Activated CD4-positive, alpha-beta T cell treated with anti-CD3 and anti-CD28 coated beads for 1 hour (primary cell): ENCODE measurements at places on chromosomes 2 and 18.

GRCh38 chr2:28970464-28971160 lies 10.5 kb upstream of the TOGARAM2 start:
- DNase-seq: no peak

GRCh38 chr2:86011449-86011941 lies 94.2 kb downstream of the POLR1A start:
- no peak for DNase-seq

DNA sequence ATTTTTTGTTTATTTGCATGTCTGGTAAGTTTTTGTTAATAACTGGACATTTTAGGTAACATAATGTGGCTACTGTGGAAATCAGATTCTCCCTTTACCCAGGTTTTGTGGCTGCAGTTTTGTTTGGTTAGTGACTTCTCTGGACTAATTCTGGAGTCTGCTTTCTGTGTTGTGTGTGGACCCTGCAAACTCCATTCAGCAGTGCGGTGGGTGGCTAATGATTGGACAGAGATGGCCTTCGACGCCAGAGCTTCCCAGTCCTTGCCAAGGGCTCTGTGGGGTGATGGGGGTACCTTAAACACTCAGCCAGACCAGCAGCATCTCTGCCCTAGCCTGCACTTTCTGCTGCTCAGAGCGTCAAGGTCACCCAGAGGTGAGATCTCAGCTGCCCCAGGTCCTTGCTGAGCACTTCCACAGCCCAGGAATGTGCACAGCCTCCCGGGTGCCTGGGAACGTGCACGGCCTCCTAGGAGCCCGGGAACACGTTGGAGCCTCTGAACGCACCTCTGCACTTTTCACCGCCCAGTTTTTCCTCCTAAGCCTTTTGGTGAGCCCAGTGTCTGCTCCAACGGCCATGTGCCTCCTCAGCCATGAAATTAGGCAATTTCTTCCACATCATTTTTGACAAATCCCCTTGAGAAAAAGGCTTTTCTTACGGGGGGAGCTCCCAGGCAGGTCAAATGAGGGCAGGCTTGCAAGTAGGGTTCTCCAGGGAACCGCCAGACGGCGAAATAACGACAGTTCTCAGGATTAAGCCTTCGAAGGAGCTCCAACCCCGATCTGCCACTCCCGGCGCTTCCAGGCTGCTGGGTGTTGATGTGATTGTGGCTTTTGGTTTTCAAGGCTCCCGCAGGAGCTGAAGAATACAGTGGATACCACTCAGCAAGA lies 35.2 kb upstream of the KLF11 start:
- DNase-seq: no peak

DNA sequence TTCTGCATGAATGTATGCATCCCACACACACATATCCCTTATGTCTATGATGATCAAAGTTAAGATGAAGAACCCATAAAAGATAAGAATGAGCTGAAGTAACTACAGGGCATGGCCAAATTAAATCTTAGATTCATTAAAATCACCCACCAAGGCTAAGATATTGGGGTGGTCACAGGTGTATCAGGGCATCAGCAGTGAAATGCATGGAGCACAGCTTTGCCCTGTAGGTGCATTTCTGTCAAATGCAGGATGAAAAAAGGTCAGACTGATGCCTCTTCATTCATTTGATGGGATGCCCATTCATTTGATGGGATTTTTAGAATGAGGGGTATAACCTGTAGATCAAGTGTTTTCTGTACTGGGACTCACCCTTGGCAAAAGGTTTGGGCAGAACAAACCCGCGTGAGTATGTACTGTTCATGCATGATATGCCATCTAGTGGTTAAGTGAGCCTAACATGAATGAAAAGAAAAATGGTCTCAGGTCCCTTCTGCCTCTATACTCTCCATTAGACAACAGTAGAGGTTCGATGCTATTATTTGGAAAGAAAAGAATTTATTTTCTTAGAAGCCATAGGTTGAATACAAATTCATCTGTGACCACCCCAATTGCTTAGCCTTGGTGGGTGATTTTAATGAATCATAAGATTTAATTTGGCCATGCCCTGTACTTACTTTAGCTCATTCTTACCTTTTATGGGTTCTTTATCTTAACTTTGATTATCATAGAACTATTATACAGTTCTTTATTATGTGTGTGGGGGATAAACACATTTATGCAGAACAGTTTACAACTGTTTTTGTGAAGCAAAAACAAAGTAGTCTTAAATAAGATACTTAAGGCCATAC lies 43.2 kb upstream of the NOSTRIN start:
- DNase-seq: no peak

- DNase-seq: no peak
These were observed 364.8 kb downstream of the TNS1 start for GRCh38 chr2:217638031-217638430.

DNA sequence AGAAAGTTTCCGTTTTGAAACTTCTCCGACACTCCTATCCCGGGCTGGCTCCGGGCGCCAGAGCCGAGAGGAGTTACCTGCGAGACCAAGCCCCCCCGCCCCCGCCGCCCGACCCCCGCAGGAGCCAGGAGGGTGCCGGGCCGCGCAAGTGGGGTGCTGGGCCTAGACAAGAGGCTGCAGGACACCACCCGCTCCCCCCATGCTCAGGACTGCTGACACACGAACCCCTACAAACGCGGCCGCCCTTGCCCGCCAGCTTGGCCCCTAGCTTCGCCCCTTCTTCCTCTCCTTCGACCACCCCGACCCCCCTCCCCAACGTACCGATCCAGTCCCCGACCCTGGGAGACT lies 497 bp downstream of the PLA2R1 start:
- no peak for DNase-seq

- DNase-seq: no peak
These were observed 3.5 kb upstream of the IL1B start for GRCh38 chr2:112840068-112840445.

- DNase-seq: no peak
These were observed 286.0 kb downstream of the TRIB2 start for GRCh38 chr2:13002536-13003331.

DNA sequence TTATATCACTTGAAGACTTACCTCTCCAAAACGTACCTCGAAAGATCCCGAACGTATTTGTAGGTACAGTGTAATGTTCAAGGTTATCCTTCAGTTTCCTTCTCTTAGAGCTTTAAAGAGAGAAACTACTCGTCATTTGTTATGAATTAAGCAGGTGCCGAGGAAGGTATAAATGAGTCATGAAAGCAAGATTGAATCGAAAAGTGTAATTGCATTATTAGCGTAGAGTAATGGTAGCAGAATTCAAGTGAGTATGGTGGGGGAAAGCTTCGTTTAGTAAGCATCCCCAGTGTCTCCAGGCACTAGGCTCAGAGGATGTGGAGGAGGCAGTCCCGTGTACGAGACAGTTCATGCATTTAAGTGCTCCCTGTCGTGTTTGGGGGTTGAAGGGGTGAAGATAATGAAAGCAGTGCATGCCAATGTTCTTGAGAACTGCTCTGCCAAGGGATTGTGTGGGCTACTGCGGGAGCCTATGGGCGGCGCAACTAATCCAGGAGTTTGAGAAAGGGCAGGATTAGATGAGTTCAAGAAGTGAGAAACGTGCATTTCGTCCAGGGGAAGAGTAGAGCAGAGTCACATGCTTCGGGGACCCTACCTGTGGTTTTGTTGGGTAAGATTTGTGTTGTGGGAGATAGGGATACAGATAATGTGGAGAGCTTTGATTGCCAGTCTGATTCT lies 858 bp downstream of the POLR1B start:
- no peak for DNase-seq

DNA sequence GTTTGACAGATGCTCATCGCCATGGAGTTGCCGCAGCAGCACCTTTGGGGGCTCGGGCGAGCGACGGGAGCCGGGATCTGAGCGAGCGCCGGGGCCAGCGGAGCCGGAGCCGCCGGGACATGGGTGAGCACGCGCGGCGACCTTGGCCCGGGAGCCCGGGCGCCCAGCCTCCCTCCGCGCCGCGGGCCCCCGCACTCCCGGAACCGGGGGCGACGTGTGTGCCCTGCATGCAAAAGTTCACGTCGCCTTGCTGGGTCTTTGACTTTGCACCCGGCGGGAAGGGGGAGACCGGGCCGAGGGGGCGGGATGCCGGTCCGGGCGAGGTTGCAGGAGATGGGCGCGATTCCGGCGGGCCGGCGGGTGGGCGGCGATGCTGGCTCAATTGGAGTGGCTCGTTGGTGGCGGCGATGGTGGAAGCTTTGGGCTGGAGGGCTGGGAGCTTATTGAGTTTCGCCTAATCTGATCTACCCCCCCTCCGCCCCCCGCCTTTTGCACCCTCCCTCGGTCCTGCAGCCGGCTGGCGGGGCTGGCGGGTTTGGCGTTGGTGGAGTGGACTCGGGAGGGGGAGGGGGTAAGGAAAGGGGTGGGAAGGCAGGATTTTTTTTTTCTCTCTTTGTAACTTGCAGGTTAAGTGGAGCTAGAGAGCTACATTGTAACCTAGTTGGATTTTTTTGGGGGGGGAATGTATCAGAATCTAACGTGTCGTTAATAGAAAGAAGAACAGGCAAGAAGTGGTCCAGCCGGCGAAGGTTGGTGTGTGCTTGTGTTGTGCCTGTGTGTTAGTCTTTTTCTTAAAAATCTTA lies at the start of gene SETBP1:
Gene SETBP1, plus strand, starts transcription at position 616 of the 803 bp plus-strand sequence. CDS start 20,459 bp downstream, outside the sequence.
- no peak for DNase-seq

GRCh38 chr2:134137182-134137611 lies 116.7 kb upstream of the MGAT5 start:
- DNase-seq: no peak

DNA sequence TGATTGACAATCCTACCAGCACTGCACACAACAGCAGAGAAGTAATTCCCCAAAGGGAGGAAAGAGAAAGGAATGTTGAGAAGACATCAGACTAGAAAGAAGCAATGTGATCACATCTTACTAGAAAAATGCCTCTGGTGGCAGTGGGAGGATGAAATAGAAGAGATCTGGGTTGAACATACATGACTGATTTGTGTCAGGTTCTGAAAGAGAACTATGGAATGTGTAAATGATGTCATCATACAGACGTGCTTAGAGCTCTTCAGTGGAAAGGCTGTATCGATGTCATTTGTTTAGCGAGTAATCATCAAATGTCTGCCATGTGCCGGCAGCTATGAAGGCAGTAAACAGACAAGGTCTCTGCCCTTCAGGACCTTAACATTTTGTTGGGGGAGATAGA lies 24.9 kb downstream of the GORASP2 start:
- no peak for DNase-seq

DNA sequence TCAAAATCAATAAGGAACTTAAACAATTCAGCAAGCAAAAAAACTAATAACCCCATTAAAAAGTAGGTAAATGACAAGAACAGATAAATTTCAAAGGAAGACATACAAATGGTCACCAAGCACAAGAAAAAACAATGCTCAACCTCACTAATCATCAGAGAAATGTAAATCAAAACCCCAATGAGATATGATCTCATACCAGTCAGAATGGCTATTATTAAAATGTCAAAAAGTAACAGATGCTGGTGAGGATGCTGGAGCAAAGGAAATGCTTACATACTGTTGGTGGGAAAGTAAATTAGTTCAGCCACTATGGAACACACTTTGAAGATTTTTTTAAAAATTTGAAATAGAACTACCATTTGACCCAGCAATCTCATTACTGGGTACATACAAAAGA lies 538.0 kb downstream of the TMX3 start:
- DNase-seq: no peak

DNA sequence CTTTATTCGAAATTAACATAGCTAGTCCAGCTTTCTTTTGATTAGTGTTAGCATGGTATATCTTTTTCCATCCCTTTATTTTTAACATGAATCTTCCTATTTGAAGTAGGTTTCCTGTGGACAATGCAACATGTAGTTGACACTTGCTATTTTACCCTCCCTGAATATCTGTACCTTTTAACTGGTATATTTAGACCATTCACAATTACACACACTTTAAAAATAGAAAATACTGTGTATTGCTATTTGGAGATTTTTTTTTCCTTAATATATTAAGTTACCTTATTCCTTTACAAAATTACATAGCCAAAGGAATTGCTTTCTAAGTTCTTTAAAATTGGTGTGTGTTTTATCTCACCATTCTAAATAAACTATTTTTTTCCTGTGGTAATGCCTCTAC lies 15.0 kb downstream of the RNF144A start:
- no peak for DNase-seq

DNA sequence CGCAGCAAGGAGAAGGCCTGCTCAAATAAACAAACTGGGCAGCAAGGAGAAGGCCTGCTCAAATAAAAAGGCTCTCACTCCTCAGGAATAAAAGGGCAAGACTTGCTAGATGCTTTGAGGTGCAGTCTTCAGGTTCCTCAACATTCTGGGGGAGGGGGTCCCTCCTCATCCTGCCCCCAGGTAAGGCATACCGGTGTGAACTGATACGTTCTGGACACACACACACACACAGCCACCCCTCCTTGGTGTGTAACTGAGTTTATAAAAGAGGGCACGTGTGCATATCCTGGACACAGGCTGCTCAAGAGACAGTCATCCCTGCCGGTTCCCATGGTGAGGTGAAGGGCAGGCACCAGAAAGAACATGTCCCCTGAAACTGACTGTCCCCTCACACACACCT lies 4.5 kb downstream of the TEX261 start:
- DNase-seq: no peak

GRCh38 chr18:13909141-13909940 lies 6.0 kb downstream of the MC2R start:
- DNase-seq: no peak

DNA sequence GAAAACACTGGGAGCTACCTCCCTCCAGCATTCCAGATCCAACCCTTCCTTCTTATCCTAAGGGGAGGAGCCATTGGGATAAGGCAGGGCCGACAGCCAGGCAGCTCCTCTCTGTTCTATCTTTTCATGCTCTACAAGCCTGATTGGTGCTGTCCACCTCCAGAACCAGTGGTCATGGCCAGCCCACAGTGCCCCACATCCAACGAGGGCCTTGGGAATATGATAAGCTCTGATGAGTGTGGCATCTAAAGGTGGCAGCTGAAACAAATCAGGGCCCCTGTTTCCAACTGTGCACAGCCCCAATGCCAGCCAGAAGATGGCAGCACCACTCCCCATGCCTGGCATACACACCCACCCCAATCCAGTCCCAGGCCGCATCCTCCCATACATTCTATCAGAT lies 329.3 kb downstream of the C1D start:
- no peak for DNase-seq

- no peak for DNase-seq
These were observed 24.8 kb upstream of the TMEM131 start for GRCh38 chr2:98020516-98020915.

- DNase-seq: no peak
These were observed 66.6 kb downstream of the STPG4 start for GRCh38 chr2:47088371-47089082.

DNA sequence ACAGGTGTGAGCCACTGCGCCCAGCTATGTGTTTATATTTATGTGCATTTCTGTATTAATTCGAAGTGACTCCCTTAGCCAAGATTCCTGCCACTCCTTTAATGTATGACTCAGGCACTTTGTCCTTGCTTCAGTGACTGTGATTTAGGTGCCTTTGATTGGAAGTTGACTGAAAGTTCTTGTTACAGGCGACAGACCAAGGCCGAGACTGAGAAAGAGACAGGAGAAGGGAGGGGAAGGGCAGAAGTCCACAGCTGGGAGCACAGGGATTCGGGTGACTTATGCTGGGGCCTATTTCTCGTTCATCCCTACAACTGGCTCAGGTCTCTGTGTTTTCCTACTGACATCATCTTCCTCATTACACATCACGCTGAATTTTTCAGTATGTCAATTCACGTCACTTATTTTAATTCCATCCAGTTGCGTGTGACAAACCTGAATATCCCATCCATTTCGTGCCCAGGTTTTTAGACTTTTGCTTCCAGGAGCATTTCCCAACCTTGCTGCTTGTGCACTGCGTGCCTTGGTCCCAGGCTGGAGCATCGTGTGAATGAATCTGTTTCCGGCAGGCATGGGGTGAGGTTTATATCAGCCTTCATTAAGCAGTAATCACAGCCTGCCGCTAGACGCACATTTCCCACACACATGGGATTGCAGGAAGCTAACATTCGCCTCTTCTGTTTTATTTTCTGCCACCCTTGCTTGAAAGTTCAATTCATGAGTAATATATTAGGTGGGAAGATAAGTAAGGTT lies 42.4 kb downstream of the TMEM18 start:
- DNase-seq: no peak
